ENCODE measurements at places on chromosomes 1 and 21.

DNA sequence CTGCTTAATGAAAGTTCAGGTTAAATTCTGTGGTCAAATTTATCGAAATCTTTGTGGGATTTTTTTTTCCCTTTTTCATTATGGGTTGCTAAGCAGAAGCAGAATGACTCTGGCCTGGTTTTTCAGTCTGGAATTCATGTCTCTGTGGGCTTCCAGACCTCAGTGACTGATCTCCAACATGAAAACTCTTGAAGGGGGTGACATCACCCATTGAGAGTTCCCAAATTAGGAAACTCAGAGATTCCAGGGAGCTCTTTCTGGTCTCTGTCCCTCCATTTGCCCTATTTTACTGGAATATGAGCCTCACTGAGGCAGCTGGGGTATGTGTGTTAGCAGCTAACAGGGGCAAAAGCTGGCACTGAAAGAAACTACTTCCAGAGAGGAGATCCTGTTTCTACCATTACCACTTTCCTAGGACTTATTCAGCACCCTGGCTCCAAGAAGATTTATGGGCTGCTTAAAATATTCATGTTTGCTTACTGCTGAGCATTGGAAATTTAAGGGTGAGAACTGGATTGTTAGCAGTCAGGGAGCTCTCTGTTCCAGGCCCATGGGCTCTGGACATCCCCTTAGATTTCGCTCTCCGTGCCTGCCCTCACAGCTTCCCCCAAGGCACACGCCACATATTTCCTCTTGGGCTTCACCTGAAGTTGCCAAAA is 203.4 kb upstream of the SPAG17 start:
- DNase-seq: no peak

DNA sequence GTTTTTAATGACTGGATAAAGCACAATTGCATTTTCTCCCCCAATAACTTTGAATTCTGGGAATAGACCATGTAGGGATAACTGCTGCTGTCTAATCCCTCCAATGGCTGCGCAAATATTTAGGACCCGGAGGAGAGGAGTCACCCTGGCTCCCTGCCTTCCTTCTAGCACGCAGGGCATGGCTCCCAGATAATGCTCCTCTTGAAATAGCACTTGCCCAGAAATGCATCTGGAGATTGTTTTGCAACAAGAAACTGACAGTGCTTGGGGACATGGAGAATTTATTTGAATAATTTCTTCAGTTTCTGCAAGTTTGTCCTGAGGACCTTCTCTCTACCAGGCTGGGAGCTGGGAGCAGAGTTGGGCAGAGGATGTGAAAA is 83.5 kb downstream of the MAN1C1 start:
- no peak for DNase-seq

DNA sequence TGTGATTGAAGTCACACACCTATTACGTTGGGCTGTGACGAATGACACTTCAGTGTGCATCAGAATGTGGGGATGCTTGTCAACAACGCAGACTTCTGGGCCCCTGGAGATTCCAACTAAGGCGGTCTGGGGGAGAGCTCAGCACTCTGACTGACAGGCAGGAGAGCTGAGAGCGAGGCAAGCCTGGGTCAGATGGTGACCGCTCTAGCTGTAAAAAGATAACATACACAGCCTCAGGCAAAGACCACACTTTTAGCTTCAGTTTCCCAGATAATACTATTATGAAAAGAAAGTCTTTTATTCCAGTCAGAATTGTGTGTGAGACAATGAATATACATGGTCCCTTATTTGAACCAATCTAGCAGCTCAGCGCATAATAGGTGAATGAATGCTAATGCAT is 25.4 kb downstream of the EDARADD start:
- no peak for DNase-seq

DNA sequence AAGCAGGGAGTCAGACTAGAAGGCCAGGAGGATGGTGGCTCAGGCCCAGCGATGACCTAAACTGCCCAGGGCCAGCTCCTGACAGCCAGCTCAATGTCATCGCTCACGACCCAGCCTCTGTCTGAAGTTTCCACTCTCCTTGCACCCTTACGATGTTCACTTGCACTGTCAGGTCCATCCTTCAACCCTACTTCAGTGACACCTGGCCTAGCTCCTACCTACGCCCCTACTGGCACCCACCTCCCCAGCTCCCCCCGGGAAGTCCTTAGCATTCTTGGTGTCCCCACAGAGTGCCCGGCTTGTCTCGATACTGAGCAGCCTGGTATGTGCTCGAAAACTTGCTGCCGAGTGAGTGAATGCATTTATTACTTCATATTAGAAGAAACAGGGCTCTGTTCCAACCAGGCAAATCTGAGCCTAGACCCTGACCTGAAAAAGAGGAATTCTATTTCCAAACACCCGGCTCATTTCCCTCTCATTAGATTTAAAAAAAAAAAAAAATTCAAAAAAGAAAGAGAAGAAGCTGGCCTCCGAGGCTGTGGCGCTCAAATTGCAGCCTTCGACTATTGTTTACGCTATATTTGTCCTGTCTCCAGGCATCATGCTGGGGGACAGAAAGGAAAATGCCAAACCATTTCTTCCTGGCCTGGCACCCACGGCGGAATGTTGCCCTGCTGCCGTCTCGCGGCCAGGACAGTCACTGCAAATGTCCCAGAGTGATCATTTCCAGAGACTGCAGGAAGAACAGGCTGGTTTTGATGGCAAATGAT is 29.8 kb upstream of the LRRC38 start:
- no peak for DNase-seq

- DNase-seq: no peak
Measured at GRCh38 chr1:204921855-204922516, 51.3 kb downstream of the NFASC start.

DNA sequence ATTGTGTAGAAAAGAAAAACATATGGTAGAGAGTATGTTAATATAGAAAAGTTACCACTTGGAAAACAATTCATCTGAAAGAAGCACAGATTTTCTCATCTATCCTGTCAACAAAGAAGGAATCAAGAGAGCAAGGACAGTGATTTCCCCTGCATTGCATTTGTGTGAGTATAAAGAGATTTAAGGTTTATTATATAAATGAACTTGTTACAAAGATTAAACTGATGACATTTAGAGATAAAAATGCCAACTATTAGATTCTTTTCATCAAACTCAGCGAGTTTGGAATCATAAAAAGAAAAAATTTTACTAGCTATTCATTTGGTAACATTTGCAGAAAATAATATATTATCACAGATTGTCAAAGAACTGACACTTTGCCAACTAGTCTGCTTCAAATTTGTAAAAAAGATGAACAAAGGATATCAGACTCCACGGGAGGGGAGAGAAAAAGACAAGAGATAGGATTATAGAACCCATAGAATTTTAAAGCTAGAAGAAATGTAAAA is at the start of gene RGS21:
TSS of gene RGS21 (plus strand) at position 51 of the 509 bp plus-strand sequence. CDS start 26,045 bp downstream, outside the sequence.
- no peak for DNase-seq

DNA sequence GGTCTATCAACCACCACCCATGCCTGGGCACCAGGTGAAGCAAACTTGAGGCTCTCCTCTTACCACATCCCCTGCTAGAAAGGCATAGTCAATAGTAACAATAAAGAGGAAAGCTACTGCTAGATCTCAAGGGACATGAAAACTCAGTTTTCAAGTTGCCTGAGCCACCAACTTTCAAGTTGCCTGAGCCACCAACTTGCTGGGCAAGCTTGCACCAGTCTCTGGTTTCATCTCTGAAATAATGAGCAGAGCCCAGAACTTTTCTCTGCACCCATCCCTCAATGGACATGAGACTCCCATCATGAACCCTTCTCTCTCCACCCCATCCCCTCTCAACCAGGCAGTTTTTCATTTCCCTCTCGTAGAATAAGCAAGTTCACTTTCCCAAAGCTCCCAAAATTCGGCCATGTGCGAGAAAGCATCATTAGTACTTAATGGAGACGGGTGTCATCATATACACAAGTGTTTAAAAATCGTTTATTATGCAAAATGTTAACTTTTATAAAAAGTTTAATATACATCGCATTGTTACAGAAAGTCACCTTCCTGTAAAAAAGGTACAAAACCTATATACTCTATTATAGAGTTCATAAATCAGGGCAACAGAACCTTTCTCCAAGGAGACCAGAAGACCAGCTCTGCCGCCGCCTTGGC is 1.7 kb downstream of the ID3 start:
- DNase-seq: no peak

GRCh38 chr21:29540289-29540688 is 241.6 kb downstream of the BACH1 start:
- DNase-seq: no peak

DNA sequence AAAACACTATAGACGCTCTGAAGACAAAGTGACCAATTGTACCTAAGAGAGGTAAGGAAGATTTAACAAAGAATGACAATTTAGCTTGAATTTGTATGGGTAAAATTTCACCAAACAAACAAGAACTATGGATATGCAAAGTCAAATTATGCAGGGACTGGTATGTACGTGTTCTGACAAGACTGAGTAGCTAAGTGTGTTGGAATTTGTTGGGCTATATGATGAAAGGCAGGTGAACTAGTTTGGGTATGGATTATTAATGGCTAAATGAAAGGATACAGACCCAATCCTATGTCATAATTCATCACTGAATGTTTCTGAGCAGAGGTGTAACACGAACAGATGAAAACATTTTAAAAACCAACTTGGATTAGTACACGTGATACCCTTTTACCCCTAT is 7.6 kb downstream of the DNTTIP2 start:
- no peak for DNase-seq

DNA sequence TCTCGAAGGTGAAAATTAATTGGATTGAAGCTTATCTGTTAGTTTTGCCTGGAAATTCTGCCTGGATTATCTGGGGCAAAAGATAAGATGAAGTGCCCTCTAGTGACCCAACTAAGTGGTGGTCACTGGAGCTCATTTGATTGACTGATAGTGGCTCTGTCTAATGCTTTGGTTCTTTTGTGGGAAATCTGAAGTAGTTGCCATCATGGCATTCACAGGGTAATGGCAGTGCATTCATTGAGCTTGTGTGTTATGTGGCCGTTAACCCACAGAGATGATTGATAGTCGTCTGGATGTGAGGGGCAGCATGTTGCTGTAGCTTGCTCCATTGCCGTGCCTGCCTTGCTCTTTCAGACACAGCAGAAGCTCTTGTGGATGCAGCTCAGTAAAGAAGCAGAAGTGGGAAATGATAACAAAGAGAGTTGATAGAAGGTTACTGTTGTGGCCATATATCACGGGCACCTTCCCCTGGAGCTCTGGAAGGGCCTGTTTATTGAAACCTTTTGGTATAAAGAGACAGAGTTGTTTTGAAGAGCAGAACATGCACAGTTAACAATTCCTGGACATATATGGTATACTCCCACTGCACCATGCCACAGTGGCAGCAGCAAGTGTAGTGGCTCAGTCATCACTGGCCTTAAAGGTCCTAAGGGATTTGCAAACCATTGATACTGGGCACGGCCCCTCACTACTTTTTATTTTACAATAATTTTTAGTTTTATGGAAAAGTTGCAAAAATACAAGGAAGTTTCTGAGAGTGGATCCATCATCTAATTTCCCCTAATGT is 42.0 kb downstream of the CXADR start:
- no peak for DNase-seq
